GM13976 (cell line): ENCODE measurements at places on chromosomes 3 and 15.
A peak's percentile ranks its signal among the peaks of the same experiment; 100 is the strongest.

GRCh38 chr15:40046721-40047414, 7.9 kb upstream of the SRP14 start:
- DNase-seq = no peak

GRCh38 chr15:69597061-69597592, 144.5 kb downstream of the RPLP1 start:
- DNase-seq = no peak

DNA sequence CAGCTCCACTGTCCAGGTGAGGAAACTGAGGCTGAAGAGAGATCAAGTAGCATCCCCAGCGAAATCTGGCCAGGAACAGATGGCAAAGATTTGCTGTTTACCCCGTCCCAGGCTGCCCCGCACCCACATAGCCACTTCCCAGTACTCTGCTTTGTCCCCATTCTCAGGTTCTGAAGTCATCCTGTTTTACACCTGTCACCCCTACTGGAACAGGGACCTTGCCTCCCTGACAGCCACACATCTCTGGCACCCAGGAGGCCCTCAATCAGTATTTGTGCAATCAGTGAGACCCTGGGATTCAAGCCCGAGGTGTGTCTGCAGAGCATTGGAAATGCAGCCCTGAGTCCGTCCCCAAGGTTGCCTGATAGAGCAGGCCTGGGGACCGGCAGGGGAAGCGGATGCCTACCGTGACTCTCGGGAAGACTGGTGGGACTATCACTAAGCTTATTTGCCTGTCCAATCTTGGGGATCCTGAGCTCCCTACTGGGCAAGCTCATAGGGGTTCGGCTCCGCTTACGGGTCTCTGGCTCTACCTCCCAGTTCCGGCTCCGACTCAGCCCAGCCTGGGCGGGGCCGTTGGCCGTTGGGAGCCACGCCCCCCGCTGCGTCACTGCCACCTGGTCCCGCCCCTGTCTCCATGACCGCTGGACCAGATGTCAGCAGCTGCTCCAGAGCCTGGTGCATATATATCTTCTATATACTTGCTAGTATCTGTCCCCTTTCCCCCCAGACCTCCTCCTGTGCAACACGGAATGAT, 17.5 kb upstream of the FANCD2 start:
- peak; percentile 88 for DNase-seq

DNA sequence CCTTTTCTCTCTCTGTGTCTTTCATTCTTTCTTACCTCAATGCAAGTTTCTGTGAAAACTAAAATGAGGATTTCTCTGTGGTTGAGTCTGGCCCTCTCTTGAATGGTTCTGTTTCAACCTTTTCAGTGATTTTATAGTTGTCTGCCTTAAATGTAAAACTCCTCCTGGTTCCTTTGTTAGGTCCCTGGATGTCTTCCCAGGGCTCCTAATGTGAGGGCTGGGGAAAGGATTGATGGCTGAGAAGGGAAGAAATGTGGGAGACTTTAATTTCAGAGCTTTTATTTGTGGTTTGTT, 90.6 kb upstream of the GRM7 start:
- DNase-seq = no peak

- DNase-seq = no peak
These were observed 528.2 kb downstream of the ZIC1 start for GRCh38 chr3:147937341-147937740.

DNA sequence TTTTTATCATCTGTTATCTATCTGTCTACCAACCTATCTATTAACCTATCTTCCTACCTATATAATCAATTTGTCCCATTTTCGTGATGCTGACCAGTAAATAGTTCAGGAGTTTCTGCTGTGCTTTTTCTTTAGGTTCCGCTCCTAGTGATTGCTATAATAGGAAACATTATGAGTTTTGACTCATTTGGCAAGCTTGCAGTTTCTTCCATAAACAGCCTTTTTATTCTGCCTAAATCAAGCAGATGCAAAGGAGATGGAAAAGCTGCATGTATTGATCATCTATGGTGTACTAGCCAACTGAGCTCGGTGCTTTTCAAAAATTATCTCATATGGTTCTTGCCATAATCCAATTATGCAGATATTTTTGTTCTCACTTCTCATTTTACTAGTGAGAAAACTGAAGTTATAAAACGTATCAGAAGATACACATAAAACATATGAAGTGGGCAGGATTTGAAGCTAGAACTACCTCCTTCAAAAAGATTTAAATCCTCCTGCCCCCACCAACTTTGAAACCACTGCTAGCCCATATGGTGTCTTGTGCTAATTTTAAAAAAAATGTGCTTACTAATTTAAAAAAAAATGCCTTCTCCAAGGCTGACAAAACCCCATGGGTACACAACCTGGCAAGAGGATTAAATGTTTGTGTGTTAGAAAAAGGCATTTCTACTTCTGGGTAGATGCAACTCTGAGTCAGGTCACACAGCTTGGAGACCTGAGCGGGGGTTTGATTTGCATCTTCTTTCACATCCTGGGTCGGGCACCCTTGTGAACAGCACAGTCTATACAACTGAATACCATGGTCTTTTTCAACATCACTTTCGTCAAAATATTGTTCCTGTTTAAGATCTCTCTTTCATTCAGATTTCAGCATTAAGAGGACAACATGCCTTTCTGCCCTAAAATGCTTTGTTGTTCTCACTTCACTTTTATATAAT, 267.0 kb downstream of the CHL1 start:
- peak; percentile 42 for DNase-seq

DNA sequence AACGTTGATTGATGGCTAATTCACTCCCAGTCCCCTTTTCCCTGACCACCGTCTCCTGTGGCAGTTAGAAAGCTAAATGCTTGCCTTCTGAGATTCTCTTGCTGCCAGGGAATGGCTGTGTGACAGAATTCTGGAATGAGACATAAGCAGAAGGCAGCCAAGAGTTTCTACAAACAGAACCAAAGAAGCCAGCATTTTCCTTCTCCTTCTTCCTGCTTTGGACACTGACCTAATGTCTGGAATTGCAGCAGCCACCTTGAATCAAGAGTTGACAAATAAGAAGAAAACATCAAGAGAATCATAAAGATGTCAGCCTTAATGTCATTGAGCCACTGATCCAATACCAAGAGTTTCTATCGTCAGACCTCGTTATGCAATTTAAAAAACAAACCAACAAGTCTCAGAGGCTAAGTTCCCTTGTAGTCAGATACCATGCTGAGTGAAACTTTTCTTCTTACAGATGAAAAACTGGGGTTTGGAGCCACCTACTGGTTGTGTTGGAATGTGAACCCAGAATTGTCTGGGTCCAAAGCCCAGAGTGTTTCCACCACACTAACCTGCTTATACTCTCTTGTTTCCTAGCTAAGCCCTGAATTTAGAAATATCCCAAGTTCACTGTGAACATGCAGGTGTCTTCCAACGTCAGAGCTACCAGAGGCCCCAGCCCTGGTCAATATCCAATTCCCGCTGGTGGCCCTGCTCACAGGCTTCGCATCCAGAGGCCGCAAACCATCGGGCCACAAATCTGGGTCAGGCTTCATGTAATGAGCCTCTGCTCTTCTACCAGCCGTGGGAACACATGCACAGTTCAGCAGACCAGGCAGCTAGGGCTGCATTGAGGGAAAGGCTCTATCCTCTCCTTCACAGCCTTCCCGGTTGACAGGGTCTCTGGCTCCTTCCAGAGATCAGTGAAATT, 42.5 kb downstream of the MCF2L2 start:
- peak; percentile 65 for DNase-seq

DNA sequence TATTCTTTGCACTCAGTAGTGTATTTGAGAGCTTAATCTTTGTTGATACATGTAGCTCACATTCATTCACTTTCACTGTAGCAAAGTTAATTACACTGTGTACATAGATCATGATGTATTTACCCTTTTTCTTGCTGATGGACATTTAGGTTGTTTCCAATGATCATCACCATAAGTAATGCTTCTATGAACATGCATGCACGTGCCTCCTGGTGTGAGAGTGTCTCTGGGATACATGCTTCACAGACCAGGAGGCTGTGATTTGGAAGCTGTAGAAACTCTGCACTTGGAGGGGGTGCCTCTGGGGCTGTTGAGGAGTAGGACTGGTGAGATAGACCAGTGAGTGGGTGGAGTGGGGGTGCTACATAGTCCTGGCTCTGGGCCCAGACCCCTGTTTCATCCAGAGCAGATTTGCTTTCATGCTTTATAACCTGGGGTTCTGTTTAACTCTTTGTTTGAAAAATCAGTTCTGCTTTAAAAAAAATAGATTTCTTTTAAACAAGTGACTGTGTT, 18.2 kb upstream of the SMAD3 start:
- no peak for DNase-seq

DNA sequence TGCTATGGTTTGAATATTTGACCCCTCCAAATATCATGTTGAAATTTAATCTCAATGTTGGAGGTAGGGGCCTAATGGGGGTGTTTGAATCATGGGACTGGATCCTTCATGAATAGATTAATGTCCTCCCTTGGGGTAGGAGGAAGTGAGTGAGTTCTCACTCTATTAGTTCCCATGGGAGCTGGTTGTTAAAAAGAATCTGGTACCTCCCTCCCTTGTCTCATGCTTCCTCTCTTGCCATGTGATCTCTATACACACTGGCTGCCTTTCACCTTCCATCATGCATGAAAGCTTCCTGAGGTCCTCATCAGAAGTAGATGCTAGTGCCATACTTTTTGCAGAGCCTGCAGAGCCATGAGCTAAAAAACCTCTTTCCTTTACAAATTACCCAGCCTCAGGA, 177.7 kb upstream of the MCTP2 start:
- no peak for DNase-seq

GRCh38 chr3:152828075-152828840, 6.7 kb upstream of the P2RY1 start:
- no peak for DNase-seq

- DNase-seq = no peak
These were observed 85.0 kb upstream of the CBLB start for GRCh38 chr3:105953831-105954230.

- no peak for DNase-seq
These were observed 27.7 kb downstream of the MAGI1 start for GRCh38 chr3:66010739-66011655.

DNA sequence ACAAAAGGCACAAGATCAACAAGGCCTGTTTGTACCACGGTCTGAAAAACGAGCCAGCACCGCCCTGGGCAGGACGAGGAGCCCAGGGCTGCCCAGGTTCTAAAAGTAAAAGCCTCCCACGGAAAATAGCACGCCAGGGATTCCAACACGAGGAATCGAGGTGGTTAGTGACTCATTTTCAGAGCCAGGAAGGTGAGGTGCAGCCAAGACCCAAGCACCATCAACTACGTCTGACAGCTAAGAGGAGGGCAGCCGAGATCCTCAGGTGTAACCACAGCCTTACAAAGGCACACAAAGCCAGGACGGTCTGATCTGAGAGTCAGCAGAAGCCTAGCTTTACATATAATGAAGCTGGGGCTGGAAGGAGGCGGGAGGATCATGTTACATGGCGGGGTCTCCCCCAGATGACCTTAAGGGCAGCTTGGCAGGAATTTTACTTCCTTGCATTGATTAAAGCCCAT, 52.5 kb downstream of the ATP10A start:
- DNase-seq = no peak

DNA sequence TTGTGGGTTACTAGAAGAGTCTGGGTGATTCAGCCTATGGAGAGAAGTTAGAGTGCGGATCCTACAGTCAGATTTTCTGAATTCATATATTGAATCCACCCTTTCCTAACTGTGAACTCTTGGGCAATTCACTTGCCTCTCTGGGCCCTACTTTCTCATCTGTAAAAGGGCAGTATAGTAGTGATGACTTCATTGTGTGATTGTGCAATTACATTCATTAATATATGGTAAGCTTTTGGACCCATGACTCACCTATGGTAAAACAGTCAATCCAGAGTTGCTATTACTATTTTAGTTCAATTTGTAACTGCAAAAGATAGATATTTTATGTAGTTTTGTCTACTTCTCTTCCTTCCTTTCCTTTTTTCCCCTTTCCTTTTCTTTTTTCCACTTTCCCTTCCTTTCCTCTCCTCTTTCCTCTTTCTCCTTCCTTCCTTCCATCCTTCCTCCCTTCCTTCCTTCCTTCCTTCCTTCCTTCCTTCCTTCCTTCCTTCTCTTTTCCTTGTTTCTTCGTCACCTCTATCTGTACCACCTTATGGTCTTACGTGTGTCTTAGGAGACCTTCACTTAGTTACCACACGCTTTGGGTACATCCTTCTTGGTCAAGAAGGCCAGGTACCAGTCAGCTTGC, 37.0 kb downstream of the GMNC start:
- no peak for DNase-seq

DNA sequence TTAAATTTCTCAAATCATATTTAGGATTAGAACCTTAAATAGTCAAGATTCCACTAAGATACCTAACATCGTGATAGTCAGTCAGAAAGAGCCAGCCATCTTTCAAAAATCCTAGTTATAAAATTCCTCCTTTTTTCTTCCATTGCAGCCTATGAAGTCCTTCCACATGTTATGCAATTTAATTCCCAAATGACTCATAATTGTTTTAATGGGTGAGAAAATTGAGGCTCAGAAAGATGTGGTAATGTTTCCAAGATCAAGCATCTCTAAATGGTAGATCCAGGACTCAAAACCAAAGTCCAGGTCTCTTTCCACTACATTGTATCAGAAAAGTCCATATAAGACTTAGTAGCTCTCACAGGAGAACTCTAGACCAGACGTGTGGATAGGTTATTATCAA, 9.5 kb downstream of the CFAP44 start:
- DNase-seq = no peak

- no peak for DNase-seq
These were observed 445 bp downstream of the EFCAB12 start for GRCh38 chr3:129428007-129428375.

DNA sequence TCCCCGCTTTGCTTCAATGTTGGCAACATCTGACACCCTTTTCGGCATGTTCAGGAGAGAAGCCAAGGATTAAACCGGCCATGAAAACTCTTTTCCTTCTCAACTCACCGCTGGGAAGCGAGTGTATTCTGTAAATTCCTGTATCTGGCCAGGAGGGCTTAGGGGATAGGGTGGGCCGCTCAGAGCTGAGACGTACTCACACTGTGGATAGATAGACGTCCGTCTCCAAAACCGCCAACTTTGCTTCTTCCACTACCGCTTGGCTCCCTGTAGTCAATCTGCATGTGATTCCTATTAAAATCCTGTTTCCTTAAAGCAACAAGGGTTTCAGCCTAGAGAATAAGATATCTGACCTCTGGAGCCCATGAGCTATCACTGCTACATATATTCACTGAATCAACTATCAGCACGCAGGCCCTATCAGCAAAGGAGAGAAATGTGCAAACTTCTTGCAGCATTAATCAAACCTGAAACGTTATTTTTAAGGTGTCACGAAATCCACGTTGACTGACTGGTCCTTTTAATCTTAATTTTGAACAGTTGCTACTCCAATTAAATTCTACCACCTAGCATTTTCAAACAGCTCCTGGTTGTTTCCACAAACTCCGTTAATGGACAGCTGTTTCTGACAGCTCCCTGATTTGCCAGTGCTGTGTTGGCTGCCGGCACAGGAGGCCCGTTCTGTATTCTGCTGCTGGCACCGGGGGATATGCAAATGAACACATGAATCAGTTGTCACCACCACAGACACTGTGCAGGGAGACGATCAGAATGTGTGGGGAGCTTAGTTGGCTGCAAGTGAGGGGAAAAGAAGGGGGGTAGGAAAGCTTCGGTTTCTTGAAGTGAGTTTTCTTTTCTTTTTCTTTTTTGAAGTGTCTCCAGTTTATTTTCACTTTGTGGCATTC, 438.9 kb upstream of the ARRDC4 start:
- DNase-seq = no peak

GRCh38 chr15:19987389-19988048, 554.1 kb downstream of the GOLGA6L6 start:
- DNase-seq = no peak
